ENCODE measurements at places on chromosomes 5 and 9.

DNA sequence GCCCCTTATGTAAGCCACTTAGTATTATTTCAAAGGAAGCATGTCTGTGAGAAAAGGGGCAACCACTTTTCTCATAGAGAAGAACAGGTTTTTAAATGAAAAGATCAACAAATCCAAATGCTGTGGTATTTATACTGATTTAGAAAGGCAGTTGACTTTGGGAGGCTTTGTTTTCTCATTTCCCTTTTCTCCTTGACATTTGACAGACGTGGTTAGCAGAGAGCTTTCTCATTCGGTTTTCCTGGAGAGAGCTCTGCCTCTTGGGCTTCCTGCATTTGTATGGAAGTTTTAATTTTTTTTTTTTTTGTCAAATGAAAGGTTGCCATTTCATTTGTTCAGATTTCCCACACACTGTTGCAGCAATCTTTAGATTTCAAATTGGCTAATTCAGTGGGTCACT is 62.5 kb downstream of the EXOSC2 start:
- no peak for DNase-seq

- DNase-seq, result no peak
These were observed 127.0 kb upstream of the NTRK2 start for GRCh38 chr9:84542554-84542953.

- no peak for DNase-seq
These were observed 8.0 kb downstream of the SRFBP1 start for GRCh38 chr5:121969660-121970295.

GRCh38 chr9:13268469-13268868 is 11.0 kb downstream of the MPDZ start:
- no peak for DNase-seq

DNA sequence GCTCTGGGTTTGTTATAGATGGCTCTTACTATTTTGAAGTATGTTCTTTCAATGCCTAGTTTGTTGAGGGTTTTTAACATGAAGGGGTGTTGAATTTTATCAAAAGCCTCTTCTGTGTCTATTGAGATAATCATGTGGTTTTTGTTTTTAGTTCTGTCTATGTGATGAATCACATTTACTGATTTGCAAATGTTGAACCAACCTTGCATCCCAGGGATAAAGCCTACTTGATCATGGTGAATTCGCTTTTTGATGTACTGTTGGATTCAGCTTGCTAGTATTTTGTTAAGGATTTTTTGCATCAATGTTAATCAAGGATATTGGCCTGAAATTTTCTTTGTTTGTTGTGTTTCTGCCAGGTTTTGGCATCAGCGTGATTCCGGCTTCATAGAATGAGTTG is 25.5 kb downstream of the CCDC180 start:
- DNase-seq, result no peak

GRCh38 chr5:19406576-19407365 is 581.2 kb downstream of the CDH18 start:
- DNase-seq, result no peak
